ENCODE measurements at places on chromosomes 2 and 18.

DNA sequence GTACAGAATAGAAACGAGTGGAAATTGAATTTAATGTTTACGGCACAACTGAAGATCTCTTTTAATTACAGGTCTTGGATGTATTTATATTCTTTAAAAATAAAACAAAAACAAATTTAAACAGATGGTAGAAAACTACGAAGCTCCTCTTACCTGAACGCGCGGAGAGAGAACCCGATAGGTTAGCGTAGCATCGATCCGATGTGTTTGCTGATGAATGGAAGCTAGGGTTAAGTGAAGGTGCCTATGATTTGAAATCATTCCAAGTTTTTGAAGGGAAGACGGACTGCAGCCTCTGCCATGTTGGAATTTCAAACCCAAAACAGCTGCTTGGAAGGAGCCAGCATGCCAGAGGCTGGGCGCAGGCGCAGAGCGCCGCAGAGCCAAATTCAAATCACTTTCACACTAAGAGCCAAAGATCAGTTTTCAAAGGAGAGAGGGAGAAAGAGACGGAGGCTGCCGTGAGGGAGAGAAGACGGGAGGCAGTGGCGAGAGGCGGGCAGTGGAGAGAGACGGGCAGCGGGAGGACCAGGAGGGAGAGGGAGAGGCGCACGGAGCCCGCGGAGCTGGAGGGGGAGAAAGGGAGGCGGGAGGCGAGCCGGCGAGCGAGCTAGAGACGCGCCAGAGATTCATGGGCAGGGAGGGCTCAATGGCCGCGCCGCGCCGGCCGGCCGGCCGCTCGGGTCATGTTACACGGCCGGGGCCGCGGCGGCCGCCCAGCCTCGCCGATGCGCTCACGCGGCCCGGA, at the start of gene FIGN:
TSS of gene FIGN (minus strand) at position 324 of the 748 bp plus-strand sequence. CDS start 1,081 bp downstream, outside the sequence.
- peak; percentile 87 for DNase-seq

DNA sequence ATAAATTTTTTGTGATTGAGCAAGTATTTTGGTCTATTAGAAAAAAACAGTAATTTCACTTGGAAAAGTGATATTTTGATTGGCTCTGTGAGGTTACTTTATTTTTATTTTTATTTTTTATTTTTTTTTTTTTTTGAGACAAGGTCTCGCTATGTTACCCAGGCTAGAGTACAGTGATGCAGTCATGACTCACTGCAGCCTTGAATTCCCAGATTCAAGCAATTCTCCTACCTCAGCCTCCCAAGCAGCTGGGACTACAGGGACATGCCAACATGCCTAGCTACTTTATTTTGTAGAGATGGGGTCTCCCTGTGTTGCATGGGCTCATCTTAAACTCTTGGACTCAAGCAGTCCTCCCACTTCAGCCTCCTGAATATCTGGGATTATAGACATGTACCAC, 60.9 kb upstream of the MGAT5 start:
- no peak for DNase-seq

GRCh38 chr2:137912371-137912770, 51.9 kb upstream of the HNMT start:
- DNase-seq: no peak

DNA sequence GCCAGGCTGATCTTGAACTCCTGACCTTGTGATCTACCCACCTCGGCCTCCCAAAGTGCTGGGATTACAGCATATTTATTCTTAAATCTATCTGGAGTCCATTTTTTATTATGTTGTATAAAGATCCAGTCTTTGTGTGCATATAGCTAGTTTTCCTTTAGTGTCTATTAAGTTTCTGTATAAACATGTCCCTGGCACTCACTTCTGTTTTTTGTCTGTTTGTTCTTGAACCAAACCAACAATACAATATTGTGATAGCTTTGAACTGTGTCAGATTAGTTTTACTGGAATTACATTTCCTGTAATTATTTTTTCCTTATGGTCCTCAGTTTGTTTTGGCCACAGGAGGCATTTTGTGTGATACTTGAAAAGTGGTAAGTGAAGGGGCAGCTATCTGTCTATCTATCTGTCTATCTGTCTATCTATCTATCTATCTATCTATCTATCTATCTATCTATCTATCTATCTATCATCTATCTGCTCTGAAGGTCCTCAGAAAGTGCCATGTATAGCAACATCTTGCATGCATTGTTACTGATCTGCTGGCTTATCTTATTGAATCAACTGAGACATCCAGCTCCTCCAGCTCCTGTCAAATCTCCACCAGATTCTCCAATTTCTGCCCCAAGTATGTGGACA, 70.9 kb upstream of the ACVR1 start:
- no peak for DNase-seq

DNA sequence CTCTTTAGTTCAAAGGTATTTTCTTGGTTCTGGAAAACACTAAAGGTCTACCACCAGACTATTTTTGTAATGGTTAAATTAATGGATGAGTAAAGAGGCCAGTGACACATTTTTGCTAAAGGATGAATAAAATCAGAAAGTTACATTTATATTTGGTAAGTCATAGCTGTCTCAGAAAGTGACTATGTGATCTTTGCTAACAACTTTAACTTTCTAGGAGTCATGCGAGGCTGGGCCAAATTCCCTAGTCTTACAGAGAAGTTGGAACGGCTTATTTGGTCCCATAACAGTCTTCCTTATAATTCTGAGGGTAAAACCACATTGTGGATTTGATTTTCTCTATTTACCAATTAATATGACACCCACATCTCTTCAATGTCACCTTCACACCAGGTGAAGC, 198.1 kb downstream of the PDE1A start:
- no peak for DNase-seq

- DNase-seq: no peak
These were observed 24.1 kb downstream of the ODC1 start for GRCh38 chr2:10424051-10424450.

GRCh38 chr2:29014331-29014730, 33.2 kb downstream of the TOGARAM2 start:
- no peak for DNase-seq

- DNase-seq: no peak
These were observed 117.6 kb downstream of the BIRC6 start for GRCh38 chr2:32474381-32474780.

DNA sequence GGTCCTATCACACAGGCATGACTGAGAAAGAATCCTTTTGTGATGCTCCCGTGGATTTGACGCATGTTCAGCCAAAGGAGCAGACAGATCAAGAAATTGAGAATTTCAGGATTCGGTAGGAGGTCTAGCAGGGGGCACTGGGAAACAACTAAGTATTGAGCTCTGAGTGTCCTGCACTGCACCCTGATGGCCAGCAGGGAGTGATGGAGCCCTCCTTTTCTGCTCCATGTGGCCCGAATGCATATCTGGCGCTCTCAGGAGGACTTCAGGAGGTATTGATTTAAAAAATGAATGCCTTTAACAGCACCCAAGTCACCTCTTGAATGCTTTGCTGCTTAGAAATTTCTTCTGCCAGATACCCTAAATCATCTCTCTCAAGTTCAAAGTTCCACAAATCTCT, 58.0 kb downstream of the ZNF519 start:
- no peak for DNase-seq

- DNase-seq: no peak
These were observed 59.9 kb upstream of the SETBP1 start for GRCh38 chr18:44620812-44621211.

DNA sequence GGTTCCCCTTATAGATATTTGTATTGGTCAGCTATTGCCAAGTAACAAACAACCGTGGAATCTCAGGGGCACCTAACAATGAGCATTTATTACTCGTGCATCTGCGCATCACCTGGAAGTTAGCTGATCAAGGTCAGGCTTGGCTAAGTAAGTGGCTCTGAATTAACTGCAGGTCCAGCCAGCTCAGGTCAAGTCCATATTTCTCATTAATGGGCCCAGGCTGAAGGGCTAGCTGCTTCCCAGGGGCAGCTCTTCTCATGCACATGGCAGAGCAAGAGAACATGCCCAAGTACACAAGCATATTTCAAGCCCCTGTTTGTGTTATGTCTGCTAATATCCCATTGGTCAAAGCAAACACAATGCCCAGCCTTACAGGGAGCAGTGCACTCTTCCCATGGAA, 7.8 kb upstream of the DGUOK start:
- DNase-seq: no peak

GRCh38 chr18:57621246-57621604, 411 bp downstream of the NARS1 start:
- peak; percentile 77 for DNase-seq

- DNase-seq: no peak
These were observed 13.4 kb downstream of the IL1R1 start for GRCh38 chr2:102155703-102156515.

DNA sequence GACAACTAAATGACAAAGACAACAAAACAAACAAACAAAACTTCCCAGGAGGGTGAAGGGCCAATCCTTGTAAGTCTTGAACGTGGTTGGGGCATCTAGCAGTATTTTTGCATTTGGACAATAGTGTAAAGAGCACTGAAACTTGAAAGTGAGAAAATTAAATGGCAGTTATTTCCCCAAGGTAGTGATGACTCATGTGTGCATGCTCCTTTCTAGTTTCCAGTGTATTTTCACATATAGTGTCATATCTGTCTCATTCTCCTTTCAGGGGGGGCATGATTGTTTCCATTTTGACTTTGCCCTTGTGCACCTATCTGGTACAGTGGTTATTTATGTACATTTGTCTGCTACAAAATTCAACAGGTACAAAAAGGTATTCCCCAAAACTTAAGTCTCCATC, 39.5 kb downstream of the CERS6 start:
- no peak for DNase-seq

DNA sequence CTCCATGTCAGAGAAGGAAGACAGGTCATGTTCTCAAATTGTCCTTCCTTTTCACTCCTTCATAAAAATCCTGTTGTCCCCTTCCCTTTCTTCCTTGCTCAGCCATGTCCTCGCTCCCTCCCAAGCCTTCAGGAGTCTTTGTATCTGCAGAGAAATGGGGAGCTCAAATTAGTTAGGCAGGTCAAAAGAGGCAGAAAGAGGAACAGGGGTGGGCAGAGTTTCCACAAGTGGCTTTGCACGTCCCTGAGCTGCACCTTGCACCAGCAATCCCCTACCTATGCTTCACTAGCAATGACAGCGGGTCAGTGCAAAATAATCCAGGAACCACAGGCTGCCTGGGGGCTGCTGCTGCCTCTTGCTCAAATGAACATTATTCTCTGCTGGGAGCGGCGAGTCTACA, 152.1 kb upstream of the ITGA6 start:
- DNase-seq: no peak

DNA sequence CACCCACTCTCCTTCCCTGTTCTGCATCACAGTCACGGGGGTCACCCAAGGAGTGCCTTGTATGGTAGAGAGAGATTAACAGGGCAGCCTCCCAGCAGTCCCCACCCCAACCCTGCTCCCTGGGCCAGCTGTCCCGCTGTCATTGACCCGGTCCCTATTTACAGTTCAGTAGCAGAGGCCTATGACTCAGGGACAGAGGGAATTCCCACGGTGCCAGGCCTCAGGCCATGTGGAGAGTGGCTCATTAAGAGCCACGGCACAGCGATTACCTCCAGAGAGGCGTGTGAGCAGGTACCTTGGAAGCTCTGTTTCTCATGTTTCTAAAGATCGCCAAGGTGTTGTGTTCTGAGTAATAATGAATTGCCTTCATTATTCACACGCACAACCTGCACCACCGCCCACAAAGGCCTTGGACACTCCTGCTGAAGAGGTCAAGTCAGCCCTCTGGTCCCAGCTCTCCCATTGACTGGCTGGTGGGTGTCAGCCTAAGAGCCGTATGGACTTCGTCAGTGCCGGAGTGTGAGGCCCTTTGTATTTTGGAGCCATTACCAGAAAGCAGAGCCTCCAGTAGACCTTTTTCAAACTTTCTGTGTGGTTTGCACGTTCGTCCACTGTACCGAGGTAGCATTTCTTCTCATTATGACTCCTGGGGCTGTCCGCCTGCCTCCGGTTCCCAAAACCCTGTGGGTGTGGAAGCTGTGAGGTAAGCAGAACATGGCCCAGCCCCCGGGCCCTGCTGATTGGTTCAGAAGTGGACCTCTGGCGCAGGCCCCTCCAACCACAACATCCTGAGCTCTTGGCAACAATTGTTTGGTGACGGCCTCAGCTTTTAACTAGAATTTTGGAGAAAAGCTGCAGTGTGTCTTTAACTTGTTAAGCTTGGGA, 47.0 kb downstream of the SERTAD2 start:
- peak; percentile 88 for DNase-seq

- DNase-seq: no peak
These were observed 303.0 kb upstream of the SLC8A1 start for GRCh38 chr2:40754912-40755311.

- DNase-seq: no peak
These were observed 201.1 kb downstream of the ZNF804A start for GRCh38 chr2:184799379-184799778.

DNA sequence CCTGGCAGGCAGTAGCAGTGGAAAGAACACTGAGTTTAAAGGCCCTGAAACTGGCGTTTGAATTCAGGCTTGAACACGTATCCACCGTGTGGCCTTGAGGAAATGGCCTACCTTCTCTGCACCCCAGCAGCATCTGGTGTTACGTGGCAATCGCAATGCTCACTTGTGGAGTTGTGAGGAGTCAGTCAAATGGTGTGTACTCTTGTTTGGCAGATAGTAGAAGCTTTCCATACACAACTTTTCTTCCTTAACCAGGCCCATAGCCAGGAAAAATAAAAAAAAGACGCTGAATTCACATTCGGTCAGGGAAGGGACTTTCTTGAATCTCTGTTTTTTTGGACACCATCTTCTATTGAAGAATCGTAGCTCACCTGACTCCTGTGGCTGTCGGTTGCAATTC, 1101.5 kb upstream of the KLHL29 start:
- no peak for DNase-seq

GRCh38 chr2:36356990-36357846, 1.6 kb downstream of the CRIM1 start:
- DNase-seq: peak; percentile 80

GRCh38 chr18:42011053-42011452, 56.0 kb downstream of the PIK3C3 start:
- no peak for DNase-seq

GRCh38 chr2:2808551-2809058, 477.5 kb upstream of the MYT1L start:
- no peak for DNase-seq

DNA sequence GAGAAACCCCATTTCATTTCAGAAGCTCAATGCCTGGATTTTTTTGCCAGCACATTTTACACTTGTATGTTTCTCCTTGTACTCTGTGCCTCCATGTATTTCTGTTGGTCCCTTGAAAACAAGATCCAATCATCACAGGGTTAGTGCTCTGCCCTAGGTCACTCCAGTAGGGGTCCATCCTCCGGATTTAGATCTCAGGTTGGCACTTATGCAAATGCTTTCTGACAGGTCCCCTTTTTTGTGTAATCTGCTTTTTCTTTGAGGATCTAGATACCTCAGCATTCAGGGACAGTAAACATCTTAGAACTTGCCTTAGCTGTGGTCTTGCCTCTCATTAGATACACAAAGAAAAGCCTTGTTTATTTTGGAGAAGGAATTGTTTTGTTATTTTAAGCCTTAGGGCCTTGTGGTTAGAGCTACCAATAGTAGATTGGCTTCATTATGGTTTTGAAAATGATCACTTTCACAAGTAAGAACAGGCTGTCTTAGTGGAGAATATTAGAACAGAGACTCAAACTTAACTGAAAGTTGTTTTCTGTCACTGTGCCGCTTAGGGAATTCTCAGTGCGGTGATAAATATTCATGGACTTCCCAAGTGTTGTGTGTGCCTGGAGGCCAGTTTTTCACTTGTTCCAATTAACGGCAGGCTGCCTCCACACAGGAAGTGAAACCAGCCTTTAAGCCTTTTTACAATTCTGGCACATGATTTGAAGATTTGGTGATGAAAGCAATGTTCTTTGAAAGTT, 7.8 kb downstream of the MERTK start:
- no peak for DNase-seq
